ENCODE measurements at places on chromosomes 5 and 9.

GRCh38 chr9:94874316-94874715 lies 147.8 kb downstream of the AOPEP start:
- DNase-seq, result no peak

DNA sequence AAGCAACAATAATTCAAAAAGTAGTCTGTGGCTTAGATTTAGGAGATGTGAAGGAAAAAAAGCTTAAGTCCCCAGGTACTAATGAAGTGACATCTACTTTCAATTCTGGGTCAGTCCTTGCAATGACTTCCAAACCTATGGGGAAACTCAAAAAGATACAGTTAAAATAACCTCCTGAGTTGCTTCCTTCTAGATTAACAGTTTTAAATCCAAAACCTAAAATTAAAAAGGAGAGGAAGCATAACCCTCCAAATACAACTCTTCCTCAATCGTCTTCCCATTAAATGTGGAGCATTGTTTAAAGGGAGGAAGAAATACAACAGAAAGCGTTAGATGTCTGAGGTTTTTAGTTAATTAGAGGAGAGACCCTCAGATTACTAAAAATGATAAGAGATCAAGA lies 75.7 kb downstream of the AGTPBP1 start:
- DNase-seq, result no peak

DNA sequence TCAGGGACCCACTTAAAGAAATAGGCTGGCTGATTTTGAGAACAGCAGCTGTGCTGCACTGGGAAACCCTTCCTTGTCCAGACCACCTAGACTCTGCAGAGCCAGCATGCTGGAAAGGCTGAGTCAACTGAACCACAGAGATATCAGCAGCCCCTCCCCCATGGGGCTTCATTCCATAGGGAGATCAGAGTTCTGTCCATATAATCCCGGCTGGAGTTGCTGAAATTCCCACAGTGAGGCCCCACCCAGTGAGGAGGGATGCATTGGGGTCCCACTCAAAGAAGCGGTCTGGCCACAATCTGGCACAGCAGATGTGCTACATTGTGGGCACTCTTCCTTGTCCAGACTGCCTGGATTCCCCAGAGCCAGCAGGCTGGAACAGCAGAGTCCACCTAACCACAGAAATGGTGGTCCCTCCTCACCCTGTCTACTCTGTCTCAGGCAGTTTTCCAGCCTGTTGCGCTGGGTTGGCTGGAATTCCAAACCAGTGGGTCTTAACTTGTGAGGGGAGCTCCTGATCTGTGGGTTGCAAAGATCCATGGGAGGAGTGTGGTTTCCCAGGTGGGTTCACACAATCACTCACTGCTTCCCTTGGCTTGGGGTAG lies 127.1 kb downstream of the RNF180 start:
- DNase-seq, result no peak

GRCh38 chr5:111829701-111830100 lies 72.7 kb upstream of the NREP start:
- DNase-seq, result no peak

GRCh38 chr9:4324513-4324912 lies 24.6 kb upstream of the GLIS3 start:
- DNase-seq, result no peak

GRCh38 chr9:78863531-78863930 lies 566.6 kb downstream of the PSAT1 start:
- no peak for DNase-seq

DNA sequence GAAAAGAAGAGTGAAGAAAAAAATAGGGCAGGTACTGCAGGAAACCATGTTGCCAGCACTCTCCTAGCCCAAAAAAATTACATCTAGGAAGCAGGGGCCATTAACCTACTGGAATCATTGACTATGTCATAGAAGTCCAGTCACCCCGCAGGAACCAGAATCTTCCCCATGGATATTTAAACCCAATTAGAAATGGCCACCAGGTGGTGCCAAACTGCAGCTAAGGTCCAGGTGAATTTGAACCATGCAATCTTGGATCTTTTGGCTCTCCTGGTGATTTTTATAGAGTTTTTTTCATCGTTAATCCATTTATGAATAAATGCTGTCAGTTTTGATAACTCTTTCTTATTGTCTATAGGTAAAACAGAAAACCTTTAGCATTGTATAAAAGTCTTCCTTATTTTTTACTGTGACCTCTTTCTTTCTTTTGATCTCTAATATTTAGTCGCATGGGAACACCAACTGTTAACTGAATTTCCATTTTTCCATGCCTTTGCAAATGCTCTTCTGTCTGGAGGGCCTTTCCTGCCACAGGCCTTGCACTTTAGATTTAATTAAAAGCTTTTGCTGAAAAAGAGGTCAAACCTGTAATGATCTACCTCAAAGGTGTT lies 147.5 kb upstream of the FGF10 start:
- no peak for DNase-seq

GRCh38 chr5:116947691-116948528 lies 373.3 kb upstream of the SEMA6A start:
- DNase-seq, result no peak

DNA sequence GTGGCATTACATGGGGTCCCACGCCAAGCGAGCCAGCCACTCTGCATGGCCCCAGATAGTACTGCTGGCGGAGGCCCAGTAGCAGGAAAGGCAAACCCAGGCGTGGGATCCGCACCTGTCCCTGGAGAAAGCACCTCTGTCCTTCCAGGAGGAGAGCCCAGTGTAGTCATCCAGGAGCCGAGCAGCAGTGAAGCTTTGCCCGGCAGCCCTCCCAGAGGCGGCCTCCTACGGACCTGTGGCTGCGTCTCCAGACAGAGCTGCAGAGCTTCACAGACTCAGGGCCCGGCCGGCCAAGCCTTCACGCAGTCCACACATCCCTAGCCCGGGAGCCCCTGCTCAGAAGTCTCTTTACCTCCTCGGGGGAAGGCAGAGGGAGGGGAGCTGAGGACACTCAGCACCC lies 100.8 kb upstream of the PPP1R26 start:
- no peak for DNase-seq

- DNase-seq, result no peak
Observed at GRCh38 chr5:96687812-96688453, 25.8 kb downstream of the CAST start.

DNA sequence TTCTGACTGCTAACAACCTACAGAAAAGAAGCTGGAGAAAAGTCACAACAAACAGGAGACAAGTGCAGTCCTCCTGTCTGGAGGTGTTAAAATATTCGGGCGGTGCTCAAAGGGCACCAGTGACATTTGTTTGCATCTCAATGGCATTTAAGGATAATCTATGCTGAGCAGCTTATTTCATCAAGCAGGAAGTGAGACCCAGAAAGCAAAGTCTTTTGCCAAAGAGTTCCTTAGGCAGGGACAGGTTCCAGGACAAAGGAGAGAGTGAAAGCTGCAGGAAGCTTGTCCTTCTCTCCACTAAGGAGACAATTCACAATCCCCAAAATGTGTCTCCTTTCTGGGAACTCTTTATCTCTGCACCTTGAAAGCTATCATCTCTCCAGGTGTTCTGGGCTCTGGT lies 38.7 kb upstream of the CDK20 start:
- no peak for DNase-seq

GRCh38 chr5:111126896-111127295 lies 34.7 kb downstream of the WDR36 start:
- no peak for DNase-seq

DNA sequence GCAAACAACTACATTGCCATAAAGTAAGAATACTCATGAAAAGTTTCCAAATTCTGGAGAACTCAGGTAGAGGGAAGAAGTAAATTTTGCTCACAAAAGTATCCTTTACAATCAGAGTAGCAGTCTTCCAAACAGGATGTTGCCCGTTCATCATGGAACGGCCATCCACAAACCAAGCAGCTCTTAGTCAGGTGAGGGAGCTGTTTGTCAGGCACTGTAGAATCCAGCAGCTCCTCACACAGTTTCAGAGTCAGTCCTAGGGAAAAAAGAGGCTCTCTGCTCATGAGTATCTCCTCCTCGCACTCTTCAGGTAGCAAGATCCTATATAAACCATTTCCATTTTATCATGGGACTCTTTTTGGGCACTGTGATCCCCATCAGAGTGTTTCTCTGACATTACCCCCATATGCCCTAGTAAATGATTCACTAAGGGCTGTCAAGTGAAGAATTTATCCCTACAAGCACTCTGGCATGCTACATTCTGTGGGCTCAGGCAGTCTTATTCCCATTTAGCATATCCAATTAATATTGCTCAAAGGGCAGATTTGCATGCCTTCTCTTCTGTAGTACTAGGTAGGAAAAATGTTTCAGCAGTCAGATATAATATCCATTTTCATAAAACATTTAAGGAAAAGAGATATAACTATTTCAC lies 97.9 kb downstream of the WDR41 start:
- no peak for DNase-seq

- DNase-seq, result no peak
Observed at GRCh38 chr5:98713027-98713426, 60.4 kb upstream of the RGMB start.
